ENCODE measurements at places on chromosomes 2 and 18.

DNA sequence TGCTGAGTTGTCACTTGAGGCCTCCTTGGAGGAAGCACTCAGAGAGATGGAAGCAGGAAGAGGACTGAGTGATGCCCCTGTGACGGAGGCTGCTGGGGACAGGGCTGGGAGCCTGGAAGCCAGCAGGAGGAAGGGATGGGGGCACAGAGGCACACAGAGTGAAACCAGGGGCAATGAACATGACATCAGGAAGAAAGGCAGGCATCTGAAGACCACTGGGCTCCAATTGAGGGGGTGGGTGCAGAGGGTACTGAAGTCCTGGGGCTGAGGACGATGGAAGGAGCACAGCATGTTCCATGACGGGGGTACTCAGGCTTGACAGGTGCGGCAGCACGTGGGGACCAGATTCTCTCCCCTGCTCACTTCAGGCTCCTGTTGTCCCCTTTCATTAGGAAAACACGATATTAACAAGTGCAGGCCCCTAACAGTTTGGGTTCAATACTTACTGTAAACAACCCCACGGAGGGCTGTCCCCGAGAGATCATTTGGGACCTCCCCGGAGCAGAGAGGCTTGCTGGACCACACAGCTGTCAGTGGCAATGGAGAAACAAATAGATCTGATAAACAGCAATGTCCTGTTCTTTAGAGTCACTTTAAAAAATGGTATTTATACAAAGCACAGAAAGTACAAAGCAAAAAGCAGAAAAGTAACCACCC is 8.7 kb downstream of the INPP5D start:
- no peak for DNase-seq

- DNase-seq: no peak
These were observed 212.1 kb downstream of the DYSF start for GRCh38 chr2:71665168-71666093.

- no peak for DNase-seq
These were observed 125.8 kb upstream of the CYP1B1 start for GRCh38 chr2:38201784-38202183.

GRCh38 chr18:35634323-35634722 is 52.8 kb downstream of the GALNT1 start:
- DNase-seq: no peak

GRCh38 chr2:61420991-61421544 is 49.8 kb downstream of the USP34 start:
- DNase-seq: no peak

DNA sequence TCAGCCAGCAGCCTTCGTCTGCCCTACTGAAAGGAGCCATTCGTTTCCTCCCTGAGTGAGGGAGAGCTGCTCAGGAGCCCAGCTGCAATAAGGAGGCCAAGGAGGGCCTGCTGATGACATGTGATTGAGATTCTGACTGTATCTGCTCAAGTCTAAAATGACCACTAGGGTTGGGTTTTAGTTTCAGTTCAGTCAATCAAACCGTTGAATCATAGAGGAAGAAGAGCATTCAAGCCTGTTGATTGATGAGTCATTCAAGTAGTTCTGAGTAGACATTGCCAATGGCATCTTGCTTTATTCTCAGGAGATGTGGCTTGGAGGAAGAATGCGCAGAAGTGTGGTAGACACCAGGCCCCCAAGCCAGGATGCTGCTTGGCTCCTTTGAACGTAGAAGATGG is 19.9 kb upstream of the BCL2L11 start:
- no peak for DNase-seq

- DNase-seq: no peak
These were observed 104.4 kb downstream of the GULP1 start for GRCh38 chr2:188395903-188396689.

DNA sequence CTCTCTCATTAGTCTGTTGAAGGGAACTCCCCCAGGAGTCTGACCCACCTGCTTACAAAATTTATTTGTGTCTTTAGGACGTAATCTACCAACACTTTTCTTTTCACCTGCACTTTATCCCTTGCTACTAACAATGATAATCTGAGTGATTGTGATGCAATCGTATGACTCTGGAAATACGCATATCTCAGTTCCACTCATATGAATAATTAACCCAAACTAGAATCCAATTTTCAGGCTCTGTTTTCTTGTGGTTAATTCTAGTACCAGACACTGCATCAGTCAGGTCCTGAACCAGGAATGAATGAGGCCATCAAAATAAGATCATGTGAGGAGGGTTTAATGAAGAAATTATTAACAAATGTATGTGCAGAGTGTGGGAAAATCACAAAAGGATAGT is 158.4 kb upstream of the SRD5A2 start:
- no peak for DNase-seq

DNA sequence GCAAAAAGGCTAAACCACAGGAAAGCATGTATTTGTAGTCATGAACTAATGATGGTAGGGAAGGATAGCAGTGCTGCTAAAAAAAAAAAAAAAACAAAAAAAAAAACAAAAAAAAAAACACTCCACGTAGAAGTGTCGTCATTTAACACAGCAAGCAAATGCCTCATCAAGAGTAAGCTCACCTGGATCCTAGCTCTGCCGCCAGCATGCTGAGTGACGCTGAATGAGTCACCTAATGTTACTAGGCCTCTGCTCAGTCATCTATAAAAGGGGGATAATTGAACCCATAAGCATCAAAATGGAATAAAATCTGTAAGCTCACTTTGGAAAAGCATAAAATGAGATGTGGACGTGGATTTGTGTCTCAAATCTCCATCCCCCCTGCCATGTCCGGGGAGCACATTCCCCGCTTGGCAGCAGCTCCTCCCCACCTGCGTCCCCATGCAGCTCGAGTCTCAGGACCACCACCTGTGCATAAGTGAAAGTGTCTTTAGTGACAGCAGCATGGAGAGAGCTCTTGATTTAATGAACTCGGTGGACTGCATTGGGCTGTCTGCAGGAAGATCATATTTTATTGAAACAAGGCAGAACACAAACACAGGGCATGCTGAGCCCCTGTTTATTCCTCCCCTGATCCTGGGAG is 427.5 kb downstream of the LRATD1 start:
- DNase-seq: no peak

DNA sequence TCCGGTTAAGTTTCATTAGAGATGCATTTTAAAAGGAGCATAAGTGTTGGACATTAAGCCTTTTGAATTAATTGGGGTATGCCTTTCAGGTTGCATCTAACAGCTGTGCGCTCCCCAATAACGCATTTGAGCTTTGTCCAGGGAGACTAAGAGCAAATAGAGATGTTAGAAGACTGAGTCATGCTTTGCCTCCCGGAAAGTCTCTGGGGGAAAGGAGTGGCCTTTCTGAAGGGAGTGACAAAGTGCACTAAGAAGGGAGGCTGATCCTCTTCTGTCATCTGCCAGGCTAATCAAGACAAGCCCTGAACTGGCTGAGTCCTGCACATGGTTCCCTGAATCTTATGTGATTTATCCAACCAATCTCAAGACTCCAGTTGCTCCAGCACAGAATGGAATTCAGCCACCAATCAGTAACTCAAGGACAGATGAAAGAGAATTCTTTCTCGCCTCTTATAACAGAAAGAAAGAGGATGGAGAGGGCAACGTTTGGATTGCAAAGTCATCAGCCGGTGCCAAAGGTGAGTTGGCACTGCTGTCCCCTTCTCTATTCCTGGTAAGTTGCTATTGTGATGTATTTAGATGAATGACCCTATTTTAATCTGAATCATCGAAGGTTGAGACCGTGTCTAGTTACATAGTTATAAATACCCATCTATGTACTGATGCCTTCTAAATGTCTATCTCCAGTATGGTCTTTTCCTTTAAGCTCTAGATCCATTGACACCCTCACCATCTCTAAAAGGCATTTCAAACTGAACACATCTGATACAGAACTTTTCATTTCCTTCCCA is 12.1 kb downstream of the TTL start:
- no peak for DNase-seq

- no peak for DNase-seq
These were observed 44.3 kb upstream of the NEUROD1 start for GRCh38 chr2:181724662-181725061.

All from stimulated activated CD8-positive, alpha-beta memory T cell treated with anti-CD3 and anti-CD28 coated beads, Interleukin-15, amount 100 ng/mL, for 4 hours (primary cell).